Caudate nucleus (tissue), 63 donors: ENCODE measurements at places on chromosomes 2 and 18.

DNA sequence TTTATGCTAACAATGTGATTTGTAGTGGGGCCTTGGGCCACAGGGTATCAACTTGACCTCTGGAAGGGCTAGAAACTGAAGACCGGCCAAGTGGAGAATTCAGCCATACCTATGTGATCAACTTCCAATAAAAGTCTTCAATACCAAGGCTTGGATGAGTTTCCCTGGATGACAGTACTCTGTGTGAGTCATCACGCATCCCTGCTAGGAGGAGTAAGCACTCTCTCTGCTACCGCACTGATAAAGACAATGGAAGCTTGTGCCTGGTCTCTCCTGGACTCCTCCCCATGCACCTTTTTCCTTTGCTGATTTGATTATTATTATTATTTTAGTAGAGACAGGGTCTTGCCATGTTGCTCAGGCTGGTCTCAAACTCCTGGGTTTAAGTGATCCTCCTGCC, 58.1 kb downstream of the SKA1 start:
- DNase-seq: no peak

DNA sequence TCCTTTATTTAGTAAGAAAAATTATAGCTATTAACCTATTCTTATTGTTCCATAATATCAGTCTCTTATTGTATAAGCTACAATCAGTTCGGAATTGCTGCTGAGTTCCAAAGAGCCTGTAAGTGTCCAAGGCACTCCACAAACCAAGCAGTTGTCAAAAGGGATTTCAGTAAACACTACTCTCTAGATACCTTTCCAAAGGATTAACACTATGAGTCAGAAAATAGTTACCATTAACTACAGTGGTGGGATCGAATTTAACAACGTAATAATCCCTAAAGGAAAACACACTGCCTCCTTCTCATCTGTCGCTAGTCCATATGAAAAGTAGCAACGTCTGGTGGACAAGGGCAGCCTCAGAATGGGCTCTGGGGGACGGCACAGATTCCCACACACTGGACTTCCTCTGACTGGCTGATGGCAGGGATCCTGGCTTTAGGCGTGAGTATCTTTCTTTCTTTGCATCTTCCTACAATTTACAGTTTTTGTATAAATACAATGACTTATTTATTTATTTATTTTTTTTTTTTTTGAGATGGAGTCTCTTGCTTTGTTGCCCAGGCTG, 8.8 kb downstream of the TGFBRAP1 start:
- DNase-seq: no peak

DNA sequence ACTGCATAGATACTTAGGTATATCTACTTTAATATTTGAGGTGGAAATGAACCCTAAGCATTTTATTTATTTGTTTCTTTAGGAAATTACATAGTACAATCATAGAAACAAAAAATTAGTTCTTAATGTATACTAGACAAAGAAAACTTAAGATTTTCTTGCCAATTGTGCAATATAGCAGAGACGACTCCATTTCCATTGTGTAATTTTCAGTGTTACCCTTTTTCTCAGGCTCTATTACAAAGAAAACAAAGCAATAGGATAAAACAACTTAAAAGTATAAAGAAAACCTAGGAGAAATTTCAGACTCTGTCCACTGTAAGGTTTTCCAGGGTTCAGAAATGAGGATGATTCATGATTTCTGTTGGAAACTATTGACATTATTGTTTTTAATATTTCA, 89.0 kb upstream of the SERTAD2 start:
- no peak for DNase-seq

DNA sequence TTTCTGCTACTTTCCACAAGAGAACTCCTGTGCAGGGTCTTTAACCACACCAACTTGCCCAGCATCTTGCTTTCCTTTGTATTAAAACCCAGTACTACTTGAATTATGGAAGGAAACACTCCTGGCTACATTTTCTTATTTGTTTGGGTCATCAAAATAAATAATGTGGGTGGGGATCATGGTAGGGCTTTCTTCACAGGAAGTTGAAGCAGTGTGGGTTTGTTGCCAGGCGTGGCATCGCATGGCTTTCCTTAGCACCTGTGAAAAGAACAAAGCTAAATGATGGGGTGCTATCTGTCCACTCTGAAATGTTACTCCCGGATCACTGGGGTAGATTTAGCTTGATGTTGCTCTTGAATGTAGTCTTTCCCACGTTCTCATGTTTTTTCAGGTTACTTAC, 18.7 kb downstream of the ARHGAP25 start:
- DNase-seq: no peak

DNA sequence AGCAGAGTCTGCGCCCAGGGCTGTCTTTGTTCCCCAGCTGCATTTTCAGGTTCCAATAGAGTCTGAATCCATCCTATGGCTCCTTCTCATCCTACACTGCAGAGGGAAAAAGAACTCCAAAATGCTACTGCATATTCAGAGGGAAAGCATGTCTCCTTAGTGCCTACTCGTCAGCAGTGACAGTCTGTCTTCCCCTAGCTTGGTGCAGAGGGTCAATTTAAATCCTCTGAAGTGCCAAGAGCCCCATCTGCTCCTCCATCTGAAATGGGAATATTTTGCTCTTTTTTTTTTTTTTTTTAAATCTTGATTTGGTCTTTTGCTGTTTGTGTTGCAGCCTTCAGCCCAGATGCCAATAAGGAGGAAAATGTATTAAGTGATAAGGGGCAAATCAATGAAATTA, 199.3 kb downstream of the RNF144A start:
- DNase-seq: no peak

- DNase-seq: no peak
These were observed 75.5 kb upstream of the CABLES1 start for GRCh38 chr18:23059541-23060465.

GRCh38 chr2:161571051-161571429, 53.2 kb upstream of the SLC4A10 start:
- no peak for DNase-seq

GRCh38 chr2:136205615-136206014, 87.7 kb upstream of the CXCR4 start:
- no peak for DNase-seq

DNA sequence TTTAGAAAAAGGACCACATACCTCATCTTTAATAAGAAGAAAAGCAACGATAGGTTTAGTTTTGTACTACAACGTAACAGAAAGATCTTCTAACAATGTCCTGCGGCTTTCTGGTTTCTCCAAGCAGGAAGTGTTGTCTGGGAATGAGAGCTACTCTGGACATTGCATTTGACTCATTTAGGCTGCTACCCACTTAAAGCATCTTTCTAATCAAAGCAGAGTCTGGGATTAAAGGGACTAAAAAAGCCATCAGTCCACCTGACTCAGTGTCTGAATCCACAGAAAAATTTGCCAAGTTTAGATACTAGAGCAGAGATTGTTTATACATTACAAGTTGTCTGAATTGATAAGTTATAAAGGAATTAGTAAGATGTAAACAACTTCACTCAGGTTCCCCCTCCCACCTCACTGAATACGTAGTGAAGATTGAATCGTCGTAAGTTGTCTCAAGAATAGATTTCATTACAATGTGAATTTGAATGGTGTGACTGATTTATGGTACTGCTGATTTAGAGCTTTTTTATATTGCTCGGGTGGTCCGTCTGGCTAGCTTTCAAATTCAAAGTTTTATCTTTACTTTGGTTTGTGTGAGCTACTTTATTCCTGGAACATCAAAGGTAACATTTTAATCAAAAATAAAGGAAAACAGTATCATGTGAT, 70.2 kb upstream of the SMIM21 start:
- no peak for DNase-seq

DNA sequence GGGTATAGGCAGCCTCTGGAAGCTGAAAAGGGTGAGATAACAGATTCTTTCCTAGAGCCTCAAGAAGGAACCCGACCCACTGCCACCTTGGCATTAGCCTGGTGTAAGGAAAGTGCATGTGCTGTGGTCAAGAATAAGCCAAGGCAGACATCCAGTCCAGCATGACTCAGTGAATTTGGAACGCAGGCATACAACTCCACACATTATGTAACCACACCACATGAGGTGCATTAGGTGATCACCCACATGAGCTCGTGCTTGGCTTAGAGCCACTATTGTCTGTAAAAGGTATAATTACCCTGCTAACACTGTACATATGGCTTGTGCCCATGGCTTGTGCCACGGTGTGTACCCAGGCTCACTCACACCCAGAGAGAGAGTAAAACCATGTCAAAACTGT, 583.7 kb upstream of the HNMT start:
- no peak for DNase-seq

GRCh38 chr2:23565374-23565773, 180.4 kb downstream of the KLHL29 start:
- DNase-seq: no peak

- no peak for DNase-seq
These were observed 15.7 kb downstream of the COA5 start for GRCh38 chr2:98592565-98592964.

DNA sequence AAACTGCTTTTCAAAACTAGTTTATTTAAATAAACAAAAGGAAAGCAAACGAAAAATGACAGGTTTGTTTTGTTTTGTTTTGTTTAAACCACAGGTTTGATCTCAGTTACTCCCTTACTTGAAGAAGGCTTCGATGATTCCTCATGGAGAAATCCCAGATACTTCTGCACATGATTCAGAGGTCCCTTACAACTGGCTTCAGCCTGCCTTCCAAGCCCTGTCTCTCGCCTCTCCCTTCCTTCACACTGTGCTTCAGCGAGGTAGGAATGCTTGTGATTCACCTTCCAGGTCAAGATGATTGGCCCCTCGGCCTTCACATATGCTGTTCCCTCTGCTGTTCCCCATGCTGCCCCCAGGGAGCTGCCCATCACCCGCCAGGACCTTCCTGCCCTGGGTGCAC, 104.1 kb upstream of the ITGA6 start:
- no peak for DNase-seq

DNA sequence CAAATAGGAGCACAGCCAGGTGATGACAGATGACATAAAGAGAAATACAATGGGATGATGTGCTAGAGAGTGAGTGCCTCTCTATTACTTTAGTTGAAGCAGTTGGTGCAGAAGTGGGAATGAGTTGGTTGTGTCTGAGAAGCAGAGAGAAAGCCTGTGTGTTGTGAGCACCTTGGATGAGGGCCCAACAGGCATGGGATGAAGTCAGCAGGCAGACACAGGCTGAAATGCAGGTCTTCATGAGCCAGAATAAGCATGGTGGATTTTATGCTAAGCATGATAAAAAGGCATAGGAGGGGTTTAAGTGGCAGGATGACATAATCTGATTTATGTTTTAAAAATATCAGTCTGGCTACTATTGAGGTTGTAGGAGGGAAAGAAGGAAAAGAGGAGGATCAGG, 71.5 kb downstream of the KLHL14 start:
- DNase-seq: no peak

DNA sequence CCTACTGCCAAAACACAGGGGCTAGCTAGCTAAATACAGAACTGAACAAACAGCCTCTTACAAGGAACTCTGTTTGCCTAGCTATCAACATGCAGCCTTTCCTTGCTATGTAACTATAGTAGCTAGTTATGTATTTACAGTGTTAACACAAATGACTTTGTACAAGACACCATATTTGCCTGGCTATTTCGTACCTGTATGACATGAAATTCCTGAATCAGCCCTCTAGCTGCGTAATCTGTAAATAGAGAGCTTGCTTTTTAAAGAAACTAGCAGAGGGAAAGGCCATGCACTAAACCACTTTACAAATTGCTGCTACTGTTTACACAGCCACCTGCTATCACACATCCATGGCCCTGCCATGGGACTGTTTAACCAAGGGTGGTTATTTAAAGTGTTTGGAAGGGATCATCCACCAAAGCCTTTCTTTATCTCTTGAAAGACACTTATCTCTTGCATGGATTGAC, 248.7 kb downstream of the TFCP2L1 start:
- DNase-seq: no peak

GRCh38 chr2:47016172-47016913, 100.7 kb upstream of the MCFD2 start:
- DNase-seq: no peak

DNA sequence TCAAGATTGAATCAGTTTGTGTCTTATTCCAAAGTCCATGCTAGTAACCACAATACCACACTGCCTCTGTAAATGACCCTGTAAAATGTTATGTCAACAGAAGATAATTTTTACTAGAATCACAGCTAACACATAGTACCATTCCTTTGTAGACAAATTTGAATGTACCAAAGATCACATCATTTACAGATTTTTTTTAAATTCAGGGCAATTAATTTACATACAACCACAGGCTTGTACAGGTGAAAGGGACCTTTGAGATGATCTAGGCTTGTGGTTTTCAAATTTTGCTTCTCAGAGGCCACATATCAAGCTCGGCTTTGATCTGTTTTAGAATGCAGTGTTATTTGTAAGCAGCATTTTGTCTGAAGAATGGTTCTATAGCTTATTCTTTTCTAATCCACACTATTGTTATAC, 63.8 kb upstream of the PPM1B start:
- DNase-seq: no peak
